ENCODE measurements at places on chromosomes 6 and 20.

- no peak for DNase-seq
These were observed 86.6 kb downstream of the ECT2L start for GRCh38 chr6:138882369-138883017.

GRCh38 chr6:111207141-111207858 lies 120.0 kb downstream of the SLC16A10 start:
- DNase-seq: no peak

- DNase-seq: no peak
These were observed 39.0 kb upstream of the AAR2 start for GRCh38 chr20:36197271-36197670.

DNA sequence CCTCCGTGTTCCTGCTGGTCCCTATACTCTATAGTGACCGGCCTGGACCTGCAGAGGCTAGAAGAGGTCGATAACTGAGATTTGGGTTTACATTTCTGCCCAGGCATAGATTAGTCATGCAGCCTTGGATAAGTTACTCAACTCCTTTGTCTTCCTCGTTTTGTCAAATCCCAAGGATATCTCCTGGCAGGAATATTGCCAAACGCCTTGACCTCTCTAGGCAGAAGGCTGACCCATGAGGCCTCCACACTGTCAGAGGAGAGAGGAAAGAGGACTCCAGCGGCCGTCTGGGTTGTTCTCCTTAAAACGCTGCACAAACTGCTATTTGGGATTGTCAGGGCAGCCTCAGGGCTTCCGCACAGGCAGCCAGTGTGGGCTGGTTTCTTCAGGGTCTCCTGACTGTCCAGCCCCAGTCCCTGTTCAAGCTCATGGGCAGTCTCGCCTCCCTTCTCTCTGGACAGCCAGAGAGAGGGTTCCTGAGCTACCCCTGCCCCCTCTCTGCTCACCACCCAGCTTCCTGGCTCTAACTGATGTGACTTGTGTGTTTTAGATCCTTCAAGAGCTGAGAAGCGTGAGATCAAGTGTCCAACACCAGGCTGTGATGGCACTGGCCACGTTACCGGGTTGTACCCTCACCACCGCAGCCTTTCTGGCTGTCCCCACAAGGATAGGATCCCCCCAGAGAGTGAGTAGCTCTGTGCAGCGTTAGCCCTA lies 44.7 kb upstream of the PCMTD2 start:
- no peak for DNase-seq

- DNase-seq: peak; percentile 37
These were observed 31.3 kb upstream of the ZSCAN23 start for GRCh38 chr6:28474441-28475219.

- DNase-seq: no peak
These were observed 20.2 kb upstream of the SPAG4 start for GRCh38 chr20:35595456-35595855.

DNA sequence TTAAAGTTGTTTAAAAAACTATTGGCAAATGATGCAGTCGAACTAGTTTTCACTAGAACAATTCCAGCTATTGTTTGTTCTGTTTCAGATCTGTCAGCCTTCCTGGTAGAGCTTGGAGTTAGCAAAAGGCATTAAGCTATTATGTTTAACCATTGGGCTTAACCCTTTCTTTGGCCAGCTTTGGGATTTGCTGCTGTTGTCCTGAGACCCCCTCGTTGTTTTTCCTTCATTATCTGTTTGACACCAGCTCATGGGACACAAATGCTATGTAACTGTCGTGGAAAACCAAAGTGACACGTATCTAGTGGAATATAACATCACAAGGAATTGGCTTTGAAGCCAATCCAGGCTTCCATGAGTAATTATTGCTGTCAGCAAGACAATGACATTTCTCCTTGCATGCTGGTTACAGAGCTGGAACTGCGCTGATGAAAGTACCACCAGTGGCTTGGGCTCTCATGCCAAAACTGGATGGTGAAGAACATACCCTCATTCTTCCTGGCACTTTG lies 96.0 kb downstream of the EYA2 start:
- no peak for DNase-seq

GRCh38 chr6:110329348-110329713 lies 28.8 kb downstream of the METTL24 start:
- DNase-seq: no peak

- DNase-seq: no peak
These were observed 893.9 kb upstream of the MANEA start for GRCh38 chr6:94683409-94683808.

- no peak for DNase-seq
These were observed 94.9 kb downstream of the TINAG start for GRCh38 chr6:54403096-54403495.

DNA sequence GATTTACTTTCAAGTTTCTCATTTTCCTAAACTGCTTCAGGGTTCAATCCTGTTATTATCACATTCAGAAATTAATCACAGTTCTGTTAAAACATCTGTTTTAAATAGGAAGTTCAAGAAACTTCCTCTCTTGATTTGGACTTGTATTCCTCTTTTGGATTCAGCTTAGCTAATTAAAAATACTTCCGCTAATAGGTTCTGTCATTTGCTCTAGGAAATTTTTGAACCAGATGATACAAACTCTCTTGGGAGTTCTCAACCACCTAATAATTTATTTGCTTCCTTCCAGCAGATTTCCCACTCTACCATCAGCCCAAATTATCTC lies 15.9 kb upstream of the TMEM30A start:
- DNase-seq: no peak

- no peak for DNase-seq
These were observed 8.3 kb upstream of the AVP start for GRCh38 chr20:3092611-3093379.

GRCh38 chr6:36605560-36606391 lies 11.6 kb downstream of the SRSF3 start:
- no peak for DNase-seq

DNA sequence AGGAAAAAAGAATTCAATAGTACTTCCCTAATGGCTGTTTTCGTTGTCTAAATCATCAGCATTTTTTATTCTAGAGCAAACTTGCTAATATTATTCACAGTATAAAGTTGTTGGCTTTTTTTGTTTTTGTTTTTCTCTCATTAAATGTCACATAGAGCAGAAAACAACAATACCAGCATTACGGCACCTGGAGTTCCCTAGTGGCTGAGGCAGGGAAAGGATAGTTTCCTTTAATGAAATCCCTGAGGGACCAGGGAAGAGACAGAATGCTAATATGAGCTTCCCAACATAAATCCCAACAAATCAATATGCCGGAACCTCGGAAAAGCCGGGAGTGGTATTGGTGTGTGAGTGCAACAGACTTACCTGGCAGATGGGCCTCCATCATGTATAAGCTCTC lies 235.2 kb upstream of the ASCC3 start:
- DNase-seq: no peak

GRCh38 chr6:34657307-34657978 lies 39.1 kb downstream of the ILRUN start:
- DNase-seq: peak; percentile 60

DNA sequence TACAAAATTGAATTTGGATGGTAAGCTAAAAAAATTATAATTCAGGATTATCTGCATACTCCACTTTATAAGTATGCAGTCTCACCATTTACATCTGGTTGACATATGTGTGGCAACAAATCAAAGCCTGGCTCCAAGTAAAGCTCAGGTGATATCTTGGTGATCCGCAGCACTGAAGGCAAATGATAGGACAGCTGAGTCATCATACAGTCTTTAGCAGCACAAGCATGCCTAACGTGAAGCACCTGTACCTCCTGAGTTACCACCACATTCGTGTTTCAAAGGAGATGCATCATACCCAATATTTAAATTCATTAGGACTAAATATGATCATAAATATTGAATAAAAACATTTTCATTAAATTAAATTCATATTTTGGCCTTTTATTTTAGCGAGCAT lies 11.8 kb upstream of the STX11 start:
- DNase-seq: no peak

DNA sequence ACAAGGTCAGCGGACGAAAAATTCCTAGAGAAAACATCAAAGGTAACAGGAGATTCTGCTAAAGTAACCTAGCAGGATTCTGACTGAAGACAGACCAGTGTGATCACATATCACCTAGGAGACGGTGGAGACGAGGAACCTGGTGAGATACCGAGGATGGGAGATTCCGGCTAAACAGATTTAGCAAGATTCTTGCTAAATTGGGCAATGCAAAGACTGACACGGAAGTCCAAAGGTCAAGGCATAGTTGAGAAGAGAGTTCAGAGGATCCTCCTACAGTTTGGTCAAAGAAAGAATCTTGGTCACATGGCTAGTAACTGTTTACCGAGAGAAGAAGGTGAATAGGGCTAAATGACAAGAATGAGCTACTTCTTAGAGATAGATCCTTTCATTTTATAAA lies 61.1 kb downstream of the TMEM170B start:
- DNase-seq: no peak

DNA sequence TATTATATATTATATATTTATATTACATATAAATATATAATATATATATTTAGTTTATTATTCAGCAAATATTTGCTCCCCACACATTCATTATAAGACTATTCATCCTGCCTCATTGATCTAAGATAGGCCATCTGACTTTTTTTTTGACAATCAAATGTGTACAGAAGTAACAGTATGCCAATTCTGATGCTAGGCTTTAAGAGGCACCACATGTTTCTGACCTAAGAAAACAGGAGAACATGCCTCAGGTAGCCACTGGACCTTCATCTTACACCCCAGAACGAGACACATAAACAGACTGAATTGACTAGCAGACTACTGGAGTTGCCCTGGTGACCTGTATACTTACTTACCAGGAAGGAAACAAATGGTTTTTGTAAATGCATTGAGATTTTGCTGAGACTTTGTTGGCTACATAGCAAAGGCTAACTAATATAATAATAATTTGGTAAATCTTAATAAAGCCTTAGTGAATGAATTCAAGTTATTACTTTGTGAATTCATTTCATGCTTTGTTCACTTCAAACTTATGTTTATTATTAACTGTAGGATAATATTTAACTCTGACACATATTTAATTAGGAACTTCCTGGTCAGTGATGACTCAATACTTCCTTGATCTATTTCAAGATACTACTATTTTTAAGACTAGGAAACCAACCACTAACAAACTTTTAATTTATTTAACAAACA lies 13.4 kb upstream of the MYO6 start:
- no peak for DNase-seq

DNA sequence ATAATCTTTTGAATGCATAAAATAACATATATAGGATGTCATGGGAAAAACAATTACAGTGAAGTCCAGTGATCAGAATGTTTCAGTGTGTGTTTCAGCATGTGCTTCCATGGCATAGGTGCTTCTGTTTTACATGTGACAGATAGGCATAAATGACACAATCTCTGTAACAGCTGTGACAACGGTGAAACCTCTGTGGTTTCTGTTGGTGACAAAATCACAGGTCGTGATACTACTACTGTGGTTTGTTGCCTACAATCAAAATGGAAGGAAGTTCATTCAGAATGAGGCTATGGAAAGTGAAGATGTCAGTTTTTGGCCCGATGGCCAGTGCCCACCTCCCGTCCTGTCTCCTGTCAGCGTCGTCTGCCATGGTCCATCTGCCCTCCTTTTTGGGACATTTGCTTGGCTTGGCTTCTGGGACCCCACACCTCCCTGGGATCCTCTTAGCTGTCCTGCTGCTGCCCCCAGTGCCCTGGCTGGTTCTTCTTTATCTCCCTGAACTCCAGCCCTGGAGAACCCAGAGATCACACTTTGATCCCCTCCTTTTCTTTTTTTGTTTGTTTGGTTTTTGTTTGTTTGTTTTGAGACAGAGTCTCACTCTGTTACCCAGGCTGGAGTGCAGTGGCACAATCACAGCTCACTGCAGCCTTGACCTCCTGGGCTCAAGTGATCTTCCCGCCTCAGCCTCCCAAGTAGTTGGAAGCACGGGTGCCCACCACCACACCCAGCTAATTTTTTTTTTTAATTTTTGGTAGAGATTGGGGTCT lies 79.3 kb upstream of the NAA20 start:
- no peak for DNase-seq

DNA sequence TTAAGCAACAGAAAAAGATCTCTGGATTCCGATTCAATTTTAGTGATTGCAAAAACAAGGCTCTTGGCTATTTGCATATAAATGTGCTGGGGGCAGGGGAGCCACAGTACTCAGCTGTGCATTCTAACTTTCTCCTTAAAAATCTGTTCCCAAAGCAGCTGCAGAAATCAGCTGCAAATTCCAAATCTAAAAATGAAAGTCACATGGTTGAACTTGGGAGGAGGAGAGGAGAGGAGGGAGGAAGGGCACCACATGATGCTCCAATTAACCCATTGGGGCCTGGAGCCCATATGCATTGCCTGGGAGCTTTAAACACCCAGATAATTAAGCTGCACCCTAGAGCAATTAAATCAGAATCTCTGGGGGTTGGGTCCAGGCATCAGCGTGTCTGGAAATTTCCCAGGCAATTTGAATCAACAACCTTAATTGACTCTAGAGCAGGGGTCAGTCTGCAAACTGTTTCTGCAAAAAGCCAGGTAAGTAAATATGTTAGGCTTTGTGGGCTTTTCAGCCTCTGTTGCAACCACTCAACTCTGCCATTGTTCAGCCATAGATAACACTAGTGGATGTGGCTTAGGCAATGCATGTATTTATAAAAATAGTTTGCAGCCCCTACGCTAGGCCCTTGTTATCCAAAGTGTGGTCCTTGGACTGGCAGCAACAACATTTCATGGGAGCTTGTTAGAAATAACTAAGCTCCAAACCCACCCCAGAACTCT lies 508.1 kb downstream of the KIF16B start:
- no peak for DNase-seq

DNA sequence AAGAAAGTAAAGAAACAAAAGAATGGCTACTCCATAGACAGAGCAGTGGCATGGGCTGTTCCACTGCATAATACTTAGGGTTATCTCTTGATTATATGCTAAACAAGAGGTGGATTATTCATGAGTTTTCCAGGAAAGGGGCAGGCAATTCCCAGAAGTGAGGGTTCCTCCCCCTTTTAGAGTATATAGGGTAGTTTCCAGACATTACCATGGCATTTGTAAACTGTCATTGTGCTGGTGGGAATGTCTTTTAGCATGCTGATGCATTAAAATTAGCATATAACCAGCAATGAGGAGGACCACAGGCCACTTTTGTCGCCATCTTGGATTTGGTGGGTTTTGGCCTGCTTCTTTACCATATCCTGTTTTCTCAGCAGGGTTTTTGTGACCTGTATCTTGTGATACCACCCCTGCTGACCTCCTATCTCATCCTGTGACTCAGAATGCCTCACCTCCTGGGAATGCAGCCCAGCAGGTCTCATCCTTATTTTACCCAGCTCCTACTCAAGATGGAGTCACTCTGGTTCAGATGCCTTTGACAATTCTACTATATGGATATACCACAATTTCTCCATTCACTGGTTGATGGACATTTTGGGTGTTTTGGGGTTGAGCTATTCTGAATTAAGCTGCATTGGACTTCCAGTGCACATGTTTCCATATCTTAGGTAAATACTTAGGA lies 280.6 kb downstream of the FARS2 start:
- no peak for DNase-seq

- no peak for DNase-seq
These were observed 837 bp upstream of the MAD2L1BP start for GRCh38 chr6:43634702-43635303.

Measured in kidney epithelial cell (primary cell).